ENCODE measurements at places on chromosomes 7 and 10.
A peak's percentile ranks its signal among the peaks of the same experiment; 100 is the strongest.

- no peak for DNase-seq
Observed at GRCh38 chr7:98805956-98806838, 63.6 kb downstream of the TMEM130 start.

- peak; percentile 55 for DNase-seq
Observed at GRCh38 chr7:45978731-45979211, 57.7 kb upstream of the IGFBP3 start.

- DNase-seq = peak; percentile 39
Observed at GRCh38 chr7:142868188-142868985, 13.5 kb downstream of the EPHB6 start.

GRCh38 chr7:153576096-153576495, 476.1 kb upstream of the DPP6 start:
- DNase-seq = no peak

- peak; percentile 49 for DNase-seq
Observed at GRCh38 chr7:158252081-158252836, 335.4 kb downstream of the PTPRN2 start.

DNA sequence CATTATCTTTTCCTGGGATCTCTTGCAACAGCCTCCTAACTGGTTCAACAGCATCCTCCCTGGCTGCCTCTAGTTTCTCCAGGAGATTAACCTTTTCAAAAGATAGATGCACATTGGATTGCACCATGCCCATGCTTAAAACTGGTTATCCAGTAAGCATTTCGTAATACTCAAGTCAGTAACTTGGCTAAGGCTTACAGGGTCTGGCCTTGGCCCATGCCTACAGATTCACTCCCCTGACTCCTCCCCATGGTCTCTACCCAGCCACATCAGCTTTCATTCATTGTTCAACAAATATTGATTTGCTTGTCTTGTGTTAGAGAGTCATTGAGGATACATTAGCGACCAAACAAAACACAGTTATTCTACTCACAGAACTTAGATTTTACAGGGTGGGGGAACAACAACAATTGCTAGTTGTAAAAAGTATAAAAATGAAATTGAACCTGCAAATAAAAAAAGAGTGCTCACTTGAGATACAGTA, 1.8 kb upstream of the KIF20B start:
- DNase-seq = no peak

DNA sequence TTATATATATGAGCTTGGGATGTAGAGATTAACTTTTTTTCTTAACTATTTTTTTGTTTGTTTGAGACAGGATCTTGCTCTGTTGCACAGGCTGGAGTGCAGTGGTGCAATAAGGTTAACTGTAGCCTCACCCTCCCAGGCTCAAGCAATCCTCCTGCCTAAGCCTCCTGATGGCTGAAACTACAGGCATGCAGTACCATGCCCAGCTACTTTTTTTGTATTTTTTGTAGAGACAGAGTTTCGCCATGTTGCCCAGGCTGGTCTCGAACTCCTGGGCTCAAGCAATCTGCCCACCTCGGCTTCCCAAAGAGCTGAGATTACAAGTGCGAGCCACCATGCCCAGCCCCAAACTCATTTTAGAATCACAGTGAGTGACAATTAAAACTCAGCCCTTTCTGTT, 105.2 kb downstream of the CUBN start:
- no peak for DNase-seq

GRCh38 chr10:129900825-129901224, 63.2 kb downstream of the EBF3 start:
- DNase-seq = no peak

GRCh38 chr7:128738570-128739047, 550 bp upstream of the CALU start:
- DNase-seq = peak; percentile 53

DNA sequence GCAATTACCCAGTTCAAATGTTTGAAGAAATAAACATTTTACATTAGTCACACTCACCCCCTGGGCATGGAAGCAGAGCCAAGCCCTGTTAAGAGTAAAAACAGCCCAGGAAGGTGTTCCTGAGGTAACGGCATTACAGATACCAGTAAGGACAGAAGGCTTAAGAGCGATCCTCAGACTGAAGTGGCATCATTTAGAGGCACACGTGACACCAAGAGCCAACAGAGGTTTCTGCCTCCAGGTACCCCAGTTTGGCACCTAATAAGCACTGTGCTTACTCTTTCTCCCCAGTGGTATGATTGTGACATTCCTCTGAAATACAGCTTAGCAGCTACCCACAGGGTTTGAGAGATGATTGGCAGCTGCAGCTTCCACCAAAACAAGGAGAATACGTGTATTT, 17.2 kb downstream of the MMS19 start:
- peak; percentile 49 for DNase-seq

GRCh38 chr7:70696201-70696754, 435.7 kb upstream of the GALNT17 start:
- no peak for DNase-seq

DNA sequence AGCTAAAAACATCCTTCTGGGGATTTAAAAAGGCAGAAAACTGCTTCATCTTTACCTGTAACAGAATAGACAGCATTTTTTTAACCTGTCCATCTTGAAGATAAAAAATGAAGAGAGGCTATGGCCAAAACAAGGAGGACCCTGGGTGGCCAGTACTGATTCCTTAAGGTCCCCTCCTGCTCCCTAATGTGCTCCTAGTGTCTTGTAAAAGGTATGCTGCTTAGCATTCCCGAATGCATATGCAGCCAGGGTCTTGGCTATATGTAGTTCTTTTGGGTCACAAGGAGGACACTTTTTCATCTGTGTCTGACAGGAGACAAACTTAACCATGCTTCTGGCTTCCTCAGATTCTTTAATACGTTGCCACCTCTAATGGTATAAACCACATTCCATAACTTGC, 93.9 kb upstream of the SLC13A1 start:
- DNase-seq = no peak

Measured in islet precursor cell (in vitro differentiated cells).